ENCODE measurements at places on chromosomes 11 and 22. TPM values are rescaled to one million over a fixed set of nuclear protein-coding genes. Genes with fewer than 3 reads are reported as not detected.

DNA sequence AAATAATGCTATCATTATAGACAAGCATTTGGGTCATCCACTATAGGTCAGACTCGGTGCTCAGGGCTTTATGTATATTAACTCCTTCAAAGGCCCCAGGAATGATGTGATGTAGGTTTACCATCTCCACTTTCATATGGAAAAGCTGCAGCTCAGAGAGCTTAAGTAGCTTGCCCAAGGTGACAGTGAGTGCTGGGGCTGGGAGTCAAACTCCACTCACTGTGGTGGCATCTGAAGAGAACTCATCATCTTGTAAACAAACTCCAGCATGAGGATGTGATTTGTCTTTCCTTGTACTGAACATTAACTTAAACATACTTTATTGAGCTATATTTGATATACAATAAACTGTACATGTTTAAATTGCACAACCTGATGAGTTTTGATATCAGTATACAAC, 25.4 kb downstream of the TENM4 start:
- DNase-seq: no peak

- peak; percentile 80 for DNase-seq
Measured at GRCh38 chr11:94794287-94795168, 26.4 kb downstream of the AMOTL1 start.

DNA sequence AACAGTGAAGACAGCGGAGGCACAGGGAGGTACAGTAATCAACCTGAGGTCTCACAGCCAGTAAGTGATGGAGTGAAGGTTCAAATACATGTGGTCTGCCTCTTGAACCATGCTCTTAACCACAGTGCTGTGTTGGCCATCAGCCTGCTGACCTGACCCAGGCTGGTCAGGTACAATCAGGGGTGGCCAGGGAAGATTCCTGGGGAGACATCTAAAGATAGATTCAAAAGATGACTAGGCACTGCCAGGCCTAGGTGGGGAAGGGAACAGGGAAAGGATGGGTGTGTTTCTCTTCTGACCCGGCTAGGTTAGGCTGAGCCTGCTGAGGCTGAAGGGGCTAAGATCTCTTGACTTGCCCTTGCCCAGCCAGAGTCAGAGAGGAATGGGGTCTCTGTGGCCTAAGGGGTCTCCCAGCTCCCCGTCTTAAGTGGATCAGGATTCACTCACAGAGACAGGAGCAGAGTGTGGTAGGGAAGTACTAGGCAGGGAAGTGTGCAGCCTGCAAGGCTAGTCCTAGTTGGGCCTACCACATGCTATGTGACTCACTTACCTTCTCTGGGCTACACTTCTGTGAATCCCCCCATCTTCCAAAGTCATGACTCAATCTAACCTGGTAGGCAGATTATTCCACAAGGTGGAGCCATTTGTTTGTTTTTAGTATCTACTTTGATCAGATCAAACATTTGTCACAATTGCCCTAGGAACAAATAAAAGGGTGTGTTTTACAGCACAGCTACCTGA, 10.4 kb upstream of the SREBF2 start:
- DNase-seq: no peak

TCF20 gene
- total RNA-seq: 31.7 TPM

PES1 gene
- total RNA-seq: 46.0 TPM

Data from adrenal gland (tissue), 19 donors.